ENCODE measurements at places on chromosomes 5 and 9.

- DNase-seq = no peak
Measured at GRCh38 chr5:176547802-176548201, 1.3 kb upstream of the CDHR2 start.

DNA sequence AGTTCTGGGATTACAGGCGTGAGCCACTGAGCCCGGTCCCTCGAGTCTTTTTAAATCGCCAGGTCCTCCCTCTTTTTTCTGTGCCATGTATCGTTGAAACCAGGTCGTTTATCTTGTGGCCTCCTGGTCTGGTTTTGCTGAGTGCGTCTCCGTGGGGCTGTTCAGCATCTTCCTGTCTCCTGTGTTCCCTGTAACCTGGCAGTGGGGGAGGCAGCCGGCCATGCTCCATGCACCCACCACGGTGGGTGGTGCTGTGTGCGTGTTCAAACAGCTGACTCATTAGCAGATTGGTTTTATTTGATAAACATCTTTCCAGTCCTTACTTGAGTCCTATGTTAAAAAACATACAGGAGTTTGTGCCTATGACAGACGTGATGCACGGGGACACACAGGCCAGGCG lies 2.7 kb downstream of the RNU6ATAC start:
- DNase-seq = no peak

GRCh38 chr5:71564895-71565294 lies 22.2 kb upstream of the MCCC2 start:
- DNase-seq = no peak

GRCh38 chr9:115115117-115115880 lies 2.7 kb downstream of the TNC start:
- no peak for DNase-seq
